ENCODE measurements at places on chromosomes 2 and 18.

- no peak for DNase-seq
Measured at GRCh38 chr2:163121483-163121882, 282.9 kb upstream of the KCNH7 start.

DNA sequence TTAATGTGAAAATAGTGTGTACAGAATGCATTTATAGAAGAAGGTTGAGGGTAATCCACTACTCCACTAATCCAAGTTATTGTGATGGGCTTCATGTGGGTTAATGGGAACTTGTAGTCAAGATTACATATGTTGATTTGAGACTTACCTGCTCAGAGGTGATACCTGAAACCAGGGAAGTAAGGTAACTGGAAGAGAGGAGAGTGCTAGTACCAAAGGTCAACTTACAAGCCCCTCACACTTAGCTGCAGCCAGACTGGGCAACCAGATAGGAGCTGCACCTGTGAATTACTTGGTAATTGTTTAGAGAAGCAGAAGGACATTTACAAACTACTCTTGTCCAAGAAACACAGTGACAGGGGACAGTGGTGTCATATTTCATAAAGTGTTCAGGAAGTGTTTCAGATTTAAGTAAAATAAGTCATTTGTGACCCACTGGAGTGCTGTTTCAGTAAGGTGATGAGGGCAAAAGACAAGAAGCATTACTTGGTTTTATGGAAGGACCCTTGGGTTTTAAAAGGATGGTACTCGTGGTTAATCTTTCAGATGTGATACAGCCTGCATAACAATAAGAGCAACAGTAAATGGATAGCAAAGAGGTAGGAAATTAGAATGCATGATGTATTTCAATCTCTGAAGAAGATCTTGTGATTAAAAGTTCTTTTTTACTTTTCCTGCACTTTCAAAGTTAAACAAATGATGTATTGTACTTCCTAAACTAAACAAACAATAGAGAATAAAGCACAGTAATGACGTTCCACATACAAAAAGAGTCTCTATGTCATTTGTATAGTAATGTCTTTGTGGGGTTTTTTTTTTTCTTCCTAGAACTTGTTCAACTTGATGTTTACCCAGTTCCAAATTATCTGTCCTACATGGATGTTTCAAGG, 189.3 kb downstream of the PHLPP1 start:
- DNase-seq, result no peak

GRCh38 chr2:3563521-3563976, 5.4 kb upstream of the RNASEH1 start:
- DNase-seq, result no peak

DNA sequence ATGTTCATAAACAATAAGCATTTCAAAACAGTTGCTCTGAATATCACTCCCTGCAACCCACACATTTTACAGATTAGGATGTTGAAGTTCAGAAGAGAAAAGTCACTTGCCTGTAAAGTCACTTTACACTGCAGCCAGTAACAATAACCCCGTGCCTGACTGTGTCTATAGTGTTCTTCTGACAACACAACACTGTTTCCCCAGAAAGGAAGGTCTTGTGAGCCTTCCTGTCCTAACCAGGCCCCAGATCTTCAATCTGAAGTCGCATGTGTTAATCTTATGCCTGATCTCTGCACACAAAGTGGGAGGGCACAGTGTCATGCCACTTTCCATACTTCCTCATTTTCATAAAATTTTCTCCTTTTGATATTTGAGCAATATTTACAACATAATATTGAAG, 120.2 kb downstream of the FEZ2 start:
- no peak for DNase-seq

GRCh38 chr2:235162082-235162836, 210.4 kb downstream of the SH3BP4 start:
- DNase-seq, result no peak

- DNase-seq, result no peak
Measured at GRCh38 chr2:73839653-73840411, 11.1 kb downstream of the STAMBP start.

GRCh38 chr2:20675701-20676352, 8.9 kb downstream of the GDF7 start:
- no peak for DNase-seq

DNA sequence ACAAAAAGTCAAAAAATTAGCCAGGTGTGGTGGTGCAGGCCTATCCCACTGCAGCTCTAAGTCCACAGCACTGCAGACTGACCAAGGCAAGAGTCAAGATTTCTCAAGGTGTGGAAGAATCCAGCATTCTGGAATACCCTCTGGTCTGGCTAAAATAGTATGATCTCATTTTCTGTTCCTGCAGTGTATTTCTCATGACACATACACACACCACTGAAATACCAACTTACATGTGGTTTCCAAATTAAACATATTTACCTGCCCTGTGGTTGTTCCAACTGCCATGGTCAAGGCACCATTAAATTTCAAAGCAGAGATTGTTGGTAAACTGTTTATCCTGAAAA, 30.9 kb downstream of the NOL10 start:
- DNase-seq, result no peak

DNA sequence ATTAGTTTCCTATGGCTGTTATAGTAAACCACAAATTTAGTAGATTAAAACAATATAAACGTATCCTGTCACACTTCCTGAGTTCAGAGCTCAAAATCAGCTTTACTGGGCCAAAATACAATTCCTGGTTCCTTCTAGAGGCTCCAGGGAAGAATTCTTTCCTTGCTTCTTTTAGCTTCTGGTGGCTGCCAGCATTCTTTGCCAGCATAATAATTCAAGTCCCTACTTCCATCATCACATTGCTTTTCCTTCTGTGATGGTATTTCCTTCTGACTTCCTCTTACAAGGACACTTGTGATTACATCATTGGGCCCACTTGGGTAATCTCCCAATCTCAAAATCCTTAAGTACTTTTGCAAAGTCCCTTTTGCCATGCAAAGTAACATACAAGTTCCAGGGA, 40.6 kb downstream of the MOB4 start:
- no peak for DNase-seq

DNA sequence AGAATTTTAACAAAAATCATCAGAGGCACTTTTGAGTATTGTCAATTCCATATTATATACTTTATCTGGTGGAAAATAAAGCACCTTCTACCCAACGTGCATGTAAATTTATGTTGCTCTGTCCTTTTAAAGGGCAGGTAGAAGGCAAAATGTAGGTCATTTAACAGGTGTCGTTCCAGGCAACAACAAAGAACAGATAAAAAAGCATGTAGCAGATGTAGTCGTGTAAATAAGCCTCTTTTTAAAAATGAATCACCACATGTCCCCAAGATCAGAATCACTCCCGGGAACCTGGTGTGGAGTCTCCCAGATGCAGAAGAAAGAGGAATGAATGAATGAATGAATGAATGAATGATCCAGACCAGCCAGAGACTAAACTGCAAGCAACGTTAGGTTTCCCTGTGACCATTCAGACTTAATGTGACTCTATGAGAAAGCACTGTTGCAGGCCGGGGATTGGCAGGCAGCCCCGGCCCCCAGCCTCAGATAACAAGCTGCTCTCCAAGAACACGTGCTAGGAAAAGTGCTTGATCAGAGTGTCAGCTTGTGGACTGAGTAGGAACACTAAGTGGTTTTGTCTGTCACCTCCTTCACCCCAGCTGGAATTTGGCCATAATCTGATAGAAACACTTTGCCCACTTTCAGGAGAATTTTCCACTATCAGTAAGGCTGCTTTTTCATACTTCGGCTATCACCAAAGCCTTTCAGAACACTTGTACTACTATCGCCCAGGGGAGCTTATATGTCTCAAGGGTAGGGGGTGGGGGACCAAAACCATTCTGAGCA, 100.6 kb downstream of the CDK15 start:
- DNase-seq, result no peak

GRCh38 chr18:44696892-44697291, 16.2 kb downstream of the SETBP1 start:
- DNase-seq, result no peak

DNA sequence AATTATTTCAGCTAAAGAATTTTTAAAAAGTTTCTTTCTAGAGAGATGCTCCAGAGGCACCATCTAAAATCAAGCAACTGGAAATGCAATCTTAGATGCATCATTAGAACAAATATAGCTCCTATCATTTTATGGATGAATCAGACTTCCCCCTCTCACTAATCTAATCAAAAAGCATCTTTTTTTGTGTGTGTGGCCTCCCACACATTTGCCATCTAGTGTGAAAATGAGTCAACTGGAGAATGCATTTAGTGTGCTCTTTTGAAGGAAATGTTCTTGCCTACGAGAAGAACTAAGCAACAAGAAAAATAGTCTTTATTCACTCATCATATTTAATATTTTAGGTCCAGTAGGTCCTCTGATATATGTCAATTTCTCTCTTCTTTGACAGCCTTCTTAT, 39.5 kb upstream of the FIGN start:
- DNase-seq, result no peak

- DNase-seq, result no peak
Measured at GRCh38 chr2:2757764-2758163, 426.7 kb upstream of the MYT1L start.

DNA sequence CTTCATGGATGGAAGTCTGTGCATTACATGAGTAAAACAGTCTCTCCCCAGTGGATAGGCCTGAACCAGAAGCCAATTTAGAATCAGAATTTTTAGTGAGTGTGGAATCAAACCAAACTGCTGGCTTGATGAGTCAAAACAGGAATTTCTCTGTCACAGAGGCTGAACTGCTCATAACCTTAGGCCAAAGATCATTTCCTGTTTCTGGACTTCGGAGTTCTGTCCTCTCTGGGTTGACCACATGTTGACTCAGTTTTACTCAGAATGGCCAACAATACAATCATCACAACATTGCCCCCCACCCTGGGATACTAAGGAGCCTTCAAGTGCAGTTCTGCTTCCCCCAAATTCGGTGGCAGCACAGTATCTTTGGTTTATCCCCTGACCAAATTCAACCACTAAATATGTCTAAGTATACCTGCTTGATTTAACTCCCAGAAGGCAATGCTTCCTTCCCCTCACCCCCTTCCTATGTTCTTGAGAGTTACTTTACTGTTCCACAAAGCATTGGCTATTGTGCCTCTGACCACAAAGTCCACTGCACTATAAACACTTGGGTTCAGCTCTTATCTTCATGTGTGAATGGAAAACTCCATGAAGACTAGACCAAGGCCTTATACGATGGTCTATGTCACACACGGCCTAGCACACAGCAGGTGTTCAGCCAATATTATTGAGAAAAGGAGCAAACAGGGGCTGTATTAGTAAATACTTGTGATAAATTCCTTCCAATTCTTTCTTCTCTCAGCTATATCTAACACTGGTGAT, 67.8 kb downstream of the NXPH2 start:
- no peak for DNase-seq

GRCh38 chr2:205773989-205774388, 91.7 kb downstream of the NRP2 start:
- no peak for DNase-seq

DNA sequence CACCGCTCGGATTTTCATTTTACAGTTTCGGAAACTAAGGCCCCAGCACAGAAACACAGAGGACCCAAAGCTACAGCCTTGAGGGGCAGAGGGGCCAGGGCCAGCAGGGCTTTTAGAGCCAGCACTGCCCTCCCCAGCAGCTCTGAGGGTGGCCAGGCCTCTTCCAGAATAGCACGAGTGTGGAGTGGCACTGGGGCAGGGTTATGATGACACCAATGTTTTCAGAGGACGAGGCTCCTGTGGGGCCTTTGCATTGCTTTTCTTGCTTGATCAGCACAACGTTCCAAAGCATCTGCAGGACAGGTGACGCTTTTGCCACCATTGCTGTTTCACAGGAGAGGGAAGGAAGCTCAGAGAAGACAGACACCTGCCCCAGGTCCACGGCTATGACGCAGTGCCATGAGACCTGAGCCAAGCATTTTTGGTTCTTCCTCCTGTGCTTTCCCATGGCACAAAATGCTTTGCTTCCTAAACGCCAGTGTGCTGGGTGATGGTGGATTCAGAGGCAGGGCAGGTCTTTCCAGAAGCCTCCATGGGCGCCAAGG, 126.9 kb downstream of the MBP start:
- no peak for DNase-seq

GRCh38 chr2:233850745-233851144, 3.6 kb downstream of the HJURP start:
- no peak for DNase-seq

DNA sequence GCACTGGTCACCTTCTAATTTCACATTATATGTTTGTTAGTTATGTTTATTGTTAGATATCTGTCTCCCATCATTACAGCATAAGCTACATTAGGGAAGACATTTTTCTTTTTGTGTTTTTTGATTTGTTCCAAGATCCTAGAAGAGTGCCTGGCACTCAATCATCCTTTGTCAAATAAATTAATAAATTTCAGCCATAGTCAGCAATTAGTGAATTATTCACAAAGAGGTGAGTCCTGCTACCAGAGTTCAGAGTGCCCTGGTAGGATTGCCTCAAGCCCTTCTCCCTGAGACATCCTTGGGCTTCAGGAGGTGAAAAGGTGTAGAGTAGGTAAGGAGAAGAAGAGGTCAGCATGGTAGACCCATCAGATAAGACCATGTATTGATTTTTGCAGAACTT, 186.2 kb upstream of the CTAGE1 start:
- no peak for DNase-seq

- DNase-seq, result no peak
Measured at GRCh38 chr2:97868986-97869721, 126.6 kb downstream of the TMEM131 start.

DNA sequence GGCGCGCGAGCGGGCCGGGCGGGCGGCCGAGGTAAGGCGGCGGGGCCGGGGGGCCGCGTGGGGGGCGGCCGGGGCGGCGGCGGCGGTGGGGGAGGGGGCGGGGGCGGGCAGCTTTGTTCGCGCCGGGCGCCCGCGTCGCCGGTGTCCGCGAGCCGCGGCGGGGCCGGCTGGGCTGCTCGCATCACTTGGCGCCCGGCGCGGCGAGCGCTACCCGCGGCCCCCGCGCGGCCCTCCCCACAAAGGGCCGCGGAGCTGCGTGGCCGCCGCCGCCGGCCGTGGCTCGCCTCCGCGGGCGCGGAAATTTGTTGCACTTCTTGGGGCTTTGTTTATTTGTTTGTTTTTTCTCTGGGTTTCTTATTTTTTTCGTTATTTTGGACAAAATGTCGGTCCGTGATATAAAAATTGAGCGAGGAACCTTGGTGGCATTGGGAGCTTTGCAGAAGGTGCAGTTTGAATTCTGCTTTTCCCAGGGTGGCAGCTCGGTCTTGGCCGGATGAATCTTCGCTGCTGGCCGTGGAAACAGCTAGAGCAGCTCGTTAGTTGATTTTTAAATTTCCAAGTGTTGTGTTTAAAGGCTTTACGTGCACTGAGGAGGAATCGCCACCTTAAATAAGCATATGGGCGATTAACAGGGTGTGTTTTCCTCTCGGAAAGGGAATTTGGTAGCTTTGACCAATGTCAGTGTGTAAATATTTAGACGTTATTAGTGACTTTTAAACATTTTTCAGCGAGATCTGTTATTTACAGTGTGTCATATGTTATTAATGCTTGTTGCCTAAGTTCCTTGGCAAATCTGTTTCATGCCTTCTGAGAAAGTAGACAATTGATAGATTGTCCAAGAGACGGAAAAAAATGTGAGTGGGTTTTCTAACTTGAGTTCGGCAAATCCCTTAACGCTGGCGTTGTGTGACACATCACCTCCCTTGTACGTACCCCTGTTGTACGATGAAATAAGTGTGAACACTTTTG, 822 bp downstream of the UBE2E3 start:
- DNase-seq, result no peak

GRCh38 chr2:85787981-85788340, 34.2 kb downstream of the ATOH8 start:
- DNase-seq, result no peak

GRCh38 chr18:47095810-47096209, 54.5 kb downstream of the HDHD2 start:
- DNase-seq, result no peak
